Stromal cell of bone marrow (primary cell): ENCODE measurements at places on chromosomes 11 and 22.

DNA sequence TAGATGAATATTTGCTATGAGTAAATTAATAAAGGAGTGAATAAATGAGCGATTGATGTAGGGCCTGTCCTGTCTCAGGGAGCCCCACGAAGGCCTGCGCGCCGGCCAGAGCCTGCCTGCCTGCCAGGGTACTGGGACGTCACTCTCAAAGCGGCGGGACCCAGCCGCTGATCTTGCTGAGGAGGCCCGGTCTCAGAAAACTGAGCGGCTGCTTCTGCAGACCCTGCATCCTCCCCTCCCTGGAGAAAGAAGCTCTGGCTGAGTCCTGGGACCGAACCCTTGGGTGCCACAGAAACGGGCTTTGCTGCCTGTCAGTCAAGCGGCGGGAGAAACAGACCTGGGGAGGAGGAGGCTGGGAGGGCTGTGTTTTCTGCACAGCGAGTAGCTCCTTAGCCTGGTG, 91.6 kb upstream of the B3GAT1 start:
- DNase-seq = no peak

DNA sequence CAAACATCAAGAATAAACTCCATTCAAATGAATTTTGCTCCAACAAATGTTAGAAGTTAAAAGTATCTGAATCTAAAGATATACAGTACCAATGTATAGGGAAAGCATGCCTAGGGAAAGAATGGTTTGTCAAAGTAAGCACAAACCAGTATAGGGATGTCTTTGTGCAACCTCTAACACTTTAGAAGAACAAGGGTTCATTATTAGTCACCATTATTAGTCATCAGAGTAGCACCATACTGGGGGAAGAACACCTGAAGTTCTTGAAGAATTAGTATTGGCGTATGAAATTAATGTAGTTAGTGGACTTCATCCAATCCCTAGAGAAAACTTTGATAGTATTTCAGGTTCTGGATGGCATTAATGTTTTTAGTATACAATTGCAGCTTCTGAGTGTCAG, 943.7 kb downstream of the METTL15 start:
- no peak for DNase-seq

DNA sequence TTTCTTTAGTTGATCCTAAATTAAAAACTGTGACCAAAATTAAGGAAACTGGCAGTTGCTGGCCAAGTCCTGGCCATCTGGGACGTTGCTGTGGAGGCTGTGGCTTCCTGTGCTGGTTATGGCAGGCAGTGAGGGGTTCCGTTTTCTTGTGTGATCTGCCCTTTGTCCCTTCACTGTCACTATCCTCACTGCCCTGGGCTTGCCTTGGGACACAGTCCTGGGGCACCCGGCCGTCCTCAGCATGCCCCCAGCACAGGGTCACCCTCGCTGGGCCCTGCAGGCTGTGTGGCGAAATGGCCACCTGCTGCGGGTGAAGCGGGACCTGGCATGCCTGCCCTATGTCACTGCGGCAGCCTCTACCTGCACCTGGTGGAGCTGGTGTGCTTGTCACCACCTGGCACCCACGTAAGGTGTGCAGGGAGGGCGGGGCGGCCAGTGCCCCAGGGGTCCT, 52.5 kb upstream of the SLC22A12 start:
- no peak for DNase-seq

GRCh38 chr22:20399866-20400605, 6.1 kb downstream of the ZNF74 start:
- DNase-seq = no peak

GRCh38 chr11:12140186-12140793, 29.9 kb downstream of the MICAL2 start:
- DNase-seq = no peak

GRCh38 chr22:46653596-46653995, 33.4 kb downstream of the GRAMD4 start:
- DNase-seq = no peak

DNA sequence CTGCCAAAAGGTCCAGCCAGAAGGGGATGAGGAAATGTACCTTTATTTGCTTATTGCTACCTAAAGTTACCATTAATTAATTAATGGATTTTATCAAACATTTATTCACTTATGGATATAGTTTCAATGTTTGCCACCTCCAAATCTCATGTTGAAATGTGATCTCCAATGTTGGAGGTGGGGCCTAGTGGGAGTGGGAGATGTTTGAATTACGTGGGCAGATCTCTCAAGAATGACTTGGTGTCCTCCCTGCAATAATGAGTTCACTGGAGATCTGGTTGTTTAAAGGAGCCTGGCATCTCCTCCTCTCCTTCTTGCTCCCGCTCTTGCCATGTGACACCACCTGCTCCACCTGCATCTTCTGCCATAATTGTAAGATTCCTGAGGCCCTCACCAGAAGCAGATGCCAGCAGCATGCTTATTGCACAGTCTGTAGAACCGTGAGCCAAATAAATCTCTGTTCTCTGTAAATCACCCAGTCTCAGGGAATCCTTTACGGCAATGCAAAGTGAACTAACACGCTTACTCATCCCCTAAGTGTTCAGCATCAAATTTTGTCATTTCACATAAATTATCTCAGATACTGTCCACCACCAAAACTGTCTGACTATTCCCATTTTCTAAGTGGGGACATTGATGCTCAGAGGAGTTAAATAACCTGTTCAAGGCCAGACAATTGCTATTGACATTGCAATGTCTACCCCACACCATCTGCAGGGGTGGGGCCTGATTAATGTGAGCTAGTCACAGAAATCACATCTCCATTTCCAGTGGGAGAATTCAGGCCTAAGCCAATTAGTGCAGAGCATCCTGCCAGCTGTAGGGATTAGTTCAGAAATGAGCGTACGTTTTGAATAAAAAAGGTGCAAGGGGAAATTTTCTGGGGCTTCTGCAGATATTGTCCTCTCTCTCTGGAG, 51.6 kb upstream of the SYN3 start:
- DNase-seq = no peak

GRCh38 chr11:76752321-76753143, 30.6 kb upstream of the TSKU start:
- peak; percentile 93 for DNase-seq

DNA sequence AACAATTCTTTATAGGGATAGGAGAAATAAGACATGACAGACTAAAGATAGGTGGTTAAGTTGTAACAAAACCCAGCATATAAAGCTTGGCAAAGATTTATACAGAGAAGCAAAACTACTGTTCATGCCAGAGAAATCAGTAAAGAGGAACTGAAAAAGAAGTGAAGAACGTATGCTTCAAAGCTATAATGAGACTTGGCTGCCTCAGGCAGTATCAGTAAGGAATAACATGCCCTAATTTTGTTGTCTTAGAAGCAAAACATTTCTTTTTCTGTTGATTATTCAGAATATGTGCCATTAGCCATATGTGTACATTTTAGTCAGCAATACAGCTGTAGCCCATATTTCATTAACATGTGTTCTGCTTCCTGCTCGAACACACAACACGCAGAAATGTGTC, 403.2 kb downstream of the NELL1 start:
- no peak for DNase-seq

GRCh38 chr11:76790251-76790650, 7.1 kb downstream of the TSKU start:
- no peak for DNase-seq

GRCh38 chr11:74734559-74734925, 3.3 kb upstream of the CHRDL2 start:
- no peak for DNase-seq

DNA sequence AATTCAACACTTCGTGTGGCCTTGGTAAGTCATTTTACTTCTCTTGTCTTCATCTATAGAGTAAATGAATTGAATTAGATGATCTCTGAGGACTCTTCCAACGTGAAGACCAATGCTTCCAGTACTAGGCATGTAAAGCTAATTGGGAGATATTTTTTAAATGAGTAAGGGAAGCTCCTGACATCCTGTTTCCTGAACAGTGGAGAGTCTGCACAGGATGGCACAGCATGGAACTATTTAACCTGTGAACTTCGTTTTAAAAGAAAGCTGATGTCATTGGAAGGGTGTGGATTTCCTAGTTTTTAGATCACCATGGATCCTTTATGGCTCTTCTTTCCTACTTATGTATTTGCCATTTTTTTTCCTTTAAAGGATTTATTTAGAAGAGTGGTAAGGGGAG, 48.4 kb upstream of the HSD17B12 start:
- DNase-seq = no peak

DNA sequence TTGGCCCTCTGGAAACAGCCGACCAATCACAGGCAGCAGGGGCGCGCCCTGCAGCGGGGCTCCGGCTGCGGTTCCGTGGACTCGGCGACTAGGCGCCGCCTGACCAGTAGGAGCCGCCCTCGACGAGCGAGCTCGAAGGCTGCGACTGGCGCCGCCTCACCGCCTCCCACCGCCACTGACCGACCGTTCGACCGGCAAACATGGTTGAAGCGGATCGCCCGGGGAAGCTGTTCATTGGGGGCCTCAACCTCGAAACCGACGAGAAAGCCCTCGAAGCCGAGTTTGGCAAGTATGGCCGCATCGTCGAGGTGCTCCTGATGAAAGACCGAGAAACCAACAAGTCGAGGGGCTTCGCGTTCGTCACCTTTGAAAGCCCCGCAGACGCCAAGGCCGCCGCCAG, at the start of gene RBMXL2:
Gene RBMXL2, plus strand, starts transcription at position 78 of the 400 bp plus-strand sequence. Its CDS starts 123 bp downstream, at position 201.
- DNase-seq = no peak

DNA sequence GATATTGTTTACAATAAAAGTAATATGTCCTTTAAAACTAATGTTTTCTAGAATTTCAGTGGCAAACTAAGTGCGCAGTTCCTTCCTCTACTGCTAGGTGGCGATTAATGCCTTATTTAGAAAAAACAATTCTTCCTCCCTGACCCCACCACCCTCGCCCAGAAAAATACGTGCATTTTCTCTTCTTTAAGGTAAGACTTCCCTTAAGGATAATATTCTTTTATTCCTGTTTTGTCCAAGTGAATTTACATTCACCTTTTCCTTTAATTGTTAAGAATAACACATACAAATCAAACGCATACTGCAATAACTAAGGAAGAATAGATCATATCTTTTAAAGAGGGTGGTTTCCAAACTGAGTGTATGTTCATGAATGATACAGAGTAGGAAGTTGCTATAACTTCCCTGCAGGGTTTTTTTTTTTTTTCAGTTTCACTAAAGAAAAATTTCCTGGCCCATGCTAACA, 17.0 kb upstream of the PSMA1 start:
- no peak for DNase-seq

DNA sequence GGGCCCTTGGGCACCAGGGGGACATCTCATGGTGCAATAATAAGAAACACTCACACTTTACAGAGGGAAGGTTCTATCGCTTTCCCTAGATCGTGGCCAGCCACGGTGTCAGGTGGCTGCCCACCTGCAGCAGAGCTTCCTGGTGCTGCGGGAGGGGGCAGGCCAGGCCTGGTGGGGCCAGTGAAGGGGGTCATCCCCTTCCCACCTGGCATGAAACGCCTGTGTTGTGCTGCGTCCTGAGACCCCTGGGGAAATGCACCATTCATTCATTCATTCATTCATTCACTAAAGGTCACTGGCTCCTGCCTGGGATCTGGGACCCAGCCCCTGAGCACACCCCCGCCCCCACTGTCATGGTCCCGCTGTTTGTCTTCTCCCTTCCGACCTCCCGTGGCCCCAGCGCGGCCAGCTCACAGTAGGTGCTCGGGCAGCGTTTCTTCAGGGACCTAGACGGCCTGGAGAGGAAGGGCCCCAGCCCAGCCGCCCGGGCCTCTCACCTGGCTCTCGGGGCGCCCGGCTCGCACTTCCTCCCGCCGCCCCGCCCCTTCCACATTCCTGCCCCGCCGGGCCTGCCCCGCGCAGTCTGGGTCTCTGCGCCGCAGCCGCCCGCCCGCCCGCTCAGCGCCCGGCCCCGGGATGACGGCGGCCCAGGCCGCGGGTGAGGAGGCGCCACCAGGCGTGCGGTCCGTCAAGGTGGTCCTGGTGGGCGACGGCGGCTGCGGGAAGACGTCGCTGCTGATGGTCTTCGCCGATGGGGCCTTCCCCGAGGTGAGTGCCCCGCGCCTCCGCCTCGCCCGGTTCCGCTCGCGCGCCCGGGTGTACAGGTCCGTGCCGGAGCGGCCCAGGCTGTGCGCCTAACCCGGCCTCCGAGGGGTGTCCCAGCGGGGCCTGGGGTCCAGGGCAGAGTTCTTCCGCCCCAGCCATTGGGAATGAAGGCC, at the start of gene RHOD:
Gene RHOD, plus strand, starts transcription at position 581 of the 938 bp plus-strand sequence. Its CDS starts 56 bp downstream, at position 637.
- DNase-seq = no peak

DNA sequence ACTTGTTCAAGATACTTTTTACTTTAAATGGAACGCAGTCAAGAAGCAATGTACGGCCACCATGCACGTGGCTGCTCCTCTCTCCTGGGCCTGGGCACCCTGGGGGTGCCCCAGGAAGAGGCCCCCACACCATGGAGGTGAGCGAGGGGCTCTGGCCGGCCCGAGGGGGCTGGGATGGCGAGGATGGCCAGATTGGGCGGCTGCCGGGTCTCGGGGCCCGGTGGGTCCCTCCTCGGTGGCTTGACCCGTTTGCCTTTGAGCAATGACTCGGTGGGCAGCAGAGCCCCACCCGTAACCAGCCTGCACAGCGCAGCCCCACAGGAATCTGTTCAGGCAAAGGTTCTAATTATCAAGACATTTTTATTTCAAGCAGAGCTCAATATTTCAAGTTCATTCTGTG, 167.4 kb downstream of the BRD1 start:
- DNase-seq = no peak

DNA sequence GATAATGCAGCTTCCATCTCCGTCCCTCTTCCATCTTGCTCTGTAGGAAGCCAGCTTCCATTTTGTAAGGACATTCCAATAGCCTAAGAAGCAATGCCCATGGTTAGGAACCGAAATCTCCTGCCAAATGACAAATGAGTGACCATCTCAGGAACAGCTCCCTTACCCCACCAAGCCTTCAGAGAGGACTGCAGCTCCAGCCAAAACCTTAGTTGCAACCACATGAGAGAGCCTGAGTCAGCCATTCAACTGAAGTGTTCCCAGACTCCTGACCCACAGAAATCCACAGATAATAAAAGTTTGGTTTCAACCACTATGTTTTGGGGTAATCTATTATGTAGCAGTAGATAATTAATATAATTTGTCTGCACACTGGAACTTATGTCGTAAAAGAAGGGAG, 51.7 kb upstream of the LDLRAD3 start:
- peak; percentile 20 for DNase-seq

GRCh38 chr11:112016765-112017376, 8.3 kb upstream of the DLAT start:
- DNase-seq = peak; percentile 81

GRCh38 chr11:27532652-27533325, 26.2 kb upstream of the LIN7C start:
- no peak for DNase-seq
